ENCODE measurements at places on chromosomes 16 and 17.

GRCh38 chr17:42676424-42677011, at the start of gene PLEKHH3:
PLEKHH3 (minus strand) TSS chr17:42676994; CDS start chr17:42676563, 431 bp downstream.
- DNase-seq: no peak

DNA sequence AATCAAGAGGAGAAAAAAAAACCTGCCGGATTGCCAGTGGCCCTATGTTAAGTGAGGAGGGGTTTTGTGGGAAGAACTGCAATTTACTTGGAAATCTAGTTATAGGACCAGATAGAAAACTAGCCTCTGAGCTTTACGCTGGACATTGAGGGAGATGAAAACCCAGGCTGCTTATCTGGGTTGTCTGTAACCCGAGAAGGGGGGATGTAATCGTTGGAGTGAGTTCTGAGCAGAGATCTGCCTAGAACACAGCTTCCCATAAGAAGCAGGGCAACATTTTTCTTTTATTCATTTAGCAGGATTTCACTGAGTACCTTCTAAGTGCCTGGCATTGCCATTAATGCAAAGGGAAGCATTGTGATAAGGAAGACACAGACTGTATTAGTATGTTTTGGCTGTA, 70.6 kb downstream of the KATNIP start:
- DNase-seq: no peak

DNA sequence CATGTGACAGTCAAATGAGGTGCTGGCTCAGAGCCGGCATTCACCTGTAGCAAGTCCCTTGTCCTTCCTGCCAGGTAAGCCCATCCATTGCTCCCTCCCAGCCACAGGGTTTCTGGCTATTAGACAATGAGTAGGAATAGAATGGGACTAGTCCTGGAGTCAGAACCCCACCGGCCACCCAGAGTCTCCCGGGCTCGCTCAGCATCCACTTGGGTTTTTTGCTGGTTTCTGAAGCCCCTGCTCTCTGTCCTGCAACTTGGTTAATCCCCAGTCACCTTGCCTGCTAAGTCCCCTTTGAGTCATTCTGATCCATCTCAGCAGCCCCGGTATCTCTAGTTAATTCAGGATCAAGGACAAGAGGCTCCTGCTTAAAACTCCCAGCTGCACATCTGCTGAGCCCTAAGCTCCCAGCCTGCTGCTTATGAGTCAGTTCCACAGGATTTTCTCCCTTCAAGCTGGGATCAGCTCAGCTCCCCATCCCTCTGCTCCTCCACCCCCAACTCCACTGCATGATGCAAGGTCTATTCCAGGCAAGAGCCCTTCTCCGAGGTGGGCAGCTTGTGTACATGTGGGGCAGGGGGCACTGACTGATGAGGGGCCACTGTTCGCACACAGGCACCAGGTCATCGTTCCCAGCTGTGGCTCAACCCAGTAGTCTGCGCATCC, 19.9 kb upstream of the MRPS23 start:
- no peak for DNase-seq

DNA sequence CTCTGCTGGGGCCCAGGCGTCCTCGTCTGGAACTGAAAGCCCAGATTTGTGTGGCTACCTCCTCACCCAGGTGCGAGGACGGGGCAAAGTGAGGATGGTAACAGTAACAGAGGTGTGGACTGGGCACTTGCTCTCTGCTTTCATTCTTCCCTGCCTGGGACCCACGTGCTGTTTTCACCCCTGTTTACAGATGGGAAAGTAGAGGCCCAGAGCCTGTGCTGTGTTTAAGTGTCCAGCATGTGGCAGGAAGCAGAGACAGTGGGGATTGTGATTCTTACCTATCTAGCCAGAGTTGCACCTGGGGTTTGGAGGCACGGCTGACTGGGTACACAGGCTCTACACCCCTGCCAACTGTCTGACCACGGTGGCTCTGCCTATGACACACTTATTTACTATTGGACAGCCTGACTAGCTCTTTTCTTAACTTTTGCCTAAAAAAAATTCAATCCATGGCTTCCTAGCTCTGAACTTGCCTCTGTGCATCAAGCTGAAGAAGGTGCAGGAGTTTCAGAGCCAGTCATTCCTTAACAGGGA, 155.4 kb downstream of the CLEC16A start:
- no peak for DNase-seq

DNA sequence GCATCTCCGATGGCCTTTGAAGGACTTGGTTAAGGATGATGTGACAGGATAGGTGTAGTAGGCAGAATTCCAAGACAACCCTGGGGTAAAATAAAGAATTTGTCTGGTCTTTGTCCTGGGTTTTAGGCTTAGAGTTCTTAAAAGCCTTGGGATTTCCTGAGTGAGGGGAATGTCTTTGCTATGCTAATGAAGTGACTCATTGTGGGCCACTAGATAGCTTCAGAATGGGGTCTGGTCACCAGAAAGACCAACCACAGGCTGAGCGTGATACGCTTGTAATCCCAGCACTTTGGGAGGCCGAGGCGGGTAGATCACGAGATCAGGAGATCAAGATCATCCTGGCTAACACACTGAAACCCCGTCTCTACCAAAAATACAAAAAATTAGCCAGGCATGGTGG, 182.8 kb upstream of the TOX3 start:
- DNase-seq: no peak

- DNase-seq: no peak
These were observed 5.8 kb upstream of the MEOX1 start for GRCh38 chr17:43667506-43667905.

- DNase-seq: no peak
These were observed 3.8 kb upstream of the C1QL1 start for GRCh38 chr17:44971776-44972483.

GRCh38 chr17:51739245-51739886, 419.1 kb downstream of the CA10 start:
- peak; percentile 97 for DNase-seq

DNA sequence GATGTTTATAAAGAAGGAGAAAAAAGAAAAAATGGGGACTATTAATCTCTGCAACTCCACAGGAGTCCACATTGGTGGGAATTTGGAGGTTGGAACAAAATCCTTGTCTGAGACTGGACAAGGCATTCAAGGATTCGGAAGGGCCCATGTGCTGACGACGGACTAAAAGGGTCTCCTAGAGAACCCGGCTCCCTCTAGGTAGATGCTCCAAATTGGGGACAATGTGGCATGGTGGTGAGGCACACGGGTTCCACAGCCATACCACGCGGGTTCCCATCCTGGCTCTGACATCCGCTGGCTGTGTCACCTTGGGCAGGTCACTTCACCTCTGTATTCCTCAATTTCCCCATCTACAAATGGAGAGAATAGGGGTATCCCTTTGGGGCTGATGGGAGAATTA, 227.4 kb downstream of the C16orf78 start:
- DNase-seq: no peak
